ENCODE measurements at places on chromosomes 4 and X.

- DNase-seq, result no peak
Measured at GRCh38 chr4:123183308-123183707, 213.3 kb upstream of the SPRY1 start.

DNA sequence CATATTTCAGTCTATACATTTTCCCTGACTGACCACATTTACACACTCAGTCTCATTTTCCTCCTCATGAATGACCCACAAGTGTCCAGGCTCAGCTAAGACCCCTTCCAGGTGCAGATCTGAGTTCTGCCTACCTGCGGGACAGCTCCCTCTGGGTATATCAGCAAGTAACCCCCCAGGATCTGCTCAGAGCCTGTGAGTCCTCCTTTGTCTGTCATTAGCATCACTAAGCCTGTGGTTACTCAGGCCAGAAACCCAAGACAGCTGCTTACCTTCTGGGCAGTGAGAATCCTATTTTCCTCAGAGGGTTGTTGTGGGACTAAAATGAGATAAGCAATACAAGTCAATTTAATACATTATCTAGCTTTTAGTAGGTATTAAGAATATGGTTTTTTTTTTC, 487.6 kb upstream of the BOD1L1 start:
- no peak for DNase-seq

DNA sequence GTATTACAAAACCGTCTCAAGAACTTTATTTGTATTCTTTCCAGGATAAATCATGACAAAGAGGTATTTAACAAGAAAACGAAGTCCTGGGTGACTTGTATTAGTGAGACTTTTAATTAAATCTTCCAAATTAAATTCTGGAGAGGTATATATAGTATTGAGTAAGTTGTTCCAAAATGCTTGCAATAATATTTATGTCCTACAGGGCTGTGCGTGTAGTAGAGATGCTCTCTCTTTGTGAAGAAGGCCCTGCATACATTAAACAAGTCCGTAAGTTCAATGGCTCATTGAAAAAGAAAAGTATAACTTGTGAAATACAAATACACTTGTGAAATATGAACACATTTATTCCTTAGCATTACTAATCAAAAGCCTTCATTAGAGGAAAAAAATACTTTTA, 211.4 kb downstream of the ARHGAP24 start:
- no peak for DNase-seq

DNA sequence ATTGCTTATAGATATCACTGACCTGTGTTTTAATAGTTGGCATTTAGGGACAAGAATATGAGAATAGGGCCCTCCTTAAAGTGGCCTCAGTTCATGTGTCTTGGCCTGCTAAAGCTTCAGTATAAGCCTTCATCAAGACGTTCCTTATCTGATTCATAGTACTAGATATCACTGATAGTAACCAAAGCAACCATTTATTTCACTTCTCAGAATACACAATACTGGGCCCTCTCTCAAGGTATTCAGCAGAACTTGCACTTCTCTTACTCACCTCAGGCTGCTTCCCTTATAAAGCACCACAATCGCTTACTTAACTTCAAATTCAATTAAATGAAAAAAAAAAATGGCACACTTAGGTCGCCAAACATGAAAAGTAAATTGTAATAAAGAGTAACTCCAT, 259.4 kb upstream of the PCDH7 start:
- DNase-seq, result no peak

- no peak for DNase-seq
Measured at GRCh38 chrX:19646282-19646681, 131.0 kb upstream of the MAP3K15 start.

GRCh38 chrX:104742355-104742754, 176.4 kb downstream of the IL1RAPL2 start:
- DNase-seq, result peak; percentile 3

GRCh38 chrX:139204571-139204897, 326.0 kb upstream of the F9 start:
- no peak for DNase-seq

GRCh38 chrX:31872007-31872406, 800.2 kb upstream of the FTHL17 start:
- DNase-seq, result no peak

GRCh38 chr4:130099105-130099504, 1003.2 kb downstream of the C4orf33 start:
- DNase-seq, result no peak

DNA sequence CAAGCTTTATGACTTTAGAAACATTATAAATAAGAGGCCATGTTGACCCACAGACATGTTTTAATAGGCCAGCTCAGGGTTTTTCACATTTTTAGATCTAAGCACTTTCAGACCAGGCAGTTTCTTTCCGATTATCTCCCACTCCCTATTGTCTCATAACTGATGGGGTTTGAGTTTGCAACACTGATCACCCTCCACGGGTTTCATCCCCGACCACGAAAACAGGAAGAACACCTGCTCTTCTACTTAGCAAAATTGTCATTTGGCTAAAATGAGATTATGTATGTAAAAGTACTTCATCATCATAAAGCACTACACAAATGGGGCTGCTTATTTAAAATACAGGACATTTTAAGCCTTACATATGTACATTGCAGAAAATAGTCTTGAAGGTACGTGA, 407.9 kb downstream of the HNRNPD start:
- DNase-seq, result no peak
